ENCODE measurements at places on chromosomes 11 and 22.

DNA sequence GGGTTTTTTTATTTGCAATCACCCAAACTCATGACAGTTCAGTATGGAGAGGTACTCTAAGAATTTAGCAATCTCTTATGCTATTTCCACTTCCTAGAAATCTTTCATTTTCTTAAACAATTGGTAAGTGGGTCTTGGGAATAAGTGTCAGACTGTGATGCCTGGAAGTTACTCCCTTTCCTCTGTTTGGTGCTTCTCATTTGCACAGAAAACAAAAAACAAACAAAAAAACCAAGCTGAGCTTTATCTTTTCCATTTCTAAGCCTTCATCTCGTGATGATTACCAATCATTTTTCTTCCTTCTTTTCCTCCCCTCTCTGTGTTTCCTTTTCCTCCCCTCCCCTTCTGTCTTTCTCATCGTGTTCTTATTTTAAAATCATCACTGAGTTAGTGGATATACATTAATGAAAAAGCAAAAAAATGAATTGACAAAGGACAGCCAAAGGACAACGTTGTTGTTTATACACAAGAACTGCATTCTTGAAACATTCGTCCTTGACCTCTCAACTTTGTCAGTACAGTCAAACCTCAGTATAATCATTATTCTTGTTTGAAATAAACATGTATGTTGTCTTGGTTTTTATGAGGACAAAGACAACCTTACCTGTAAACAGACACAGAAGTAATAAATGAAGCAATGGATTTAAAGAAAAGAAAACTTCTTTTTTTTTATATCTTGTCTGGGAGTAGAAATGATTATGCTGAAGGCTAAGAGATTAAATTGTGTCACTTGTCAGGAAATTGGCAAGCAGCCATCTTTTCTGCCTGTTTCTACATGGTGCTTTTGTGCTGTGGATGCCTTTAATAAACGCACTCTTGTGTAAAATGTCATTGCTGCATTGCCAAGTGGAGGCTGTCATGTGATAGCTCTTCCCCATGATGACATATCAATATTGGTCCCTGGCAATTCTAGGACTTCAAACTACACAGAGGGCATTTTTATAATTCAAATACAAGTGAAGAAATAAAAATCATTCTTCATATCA is 803.2 kb upstream of the CCDC90B start:
- peak; percentile 66 for DNase-seq

DNA sequence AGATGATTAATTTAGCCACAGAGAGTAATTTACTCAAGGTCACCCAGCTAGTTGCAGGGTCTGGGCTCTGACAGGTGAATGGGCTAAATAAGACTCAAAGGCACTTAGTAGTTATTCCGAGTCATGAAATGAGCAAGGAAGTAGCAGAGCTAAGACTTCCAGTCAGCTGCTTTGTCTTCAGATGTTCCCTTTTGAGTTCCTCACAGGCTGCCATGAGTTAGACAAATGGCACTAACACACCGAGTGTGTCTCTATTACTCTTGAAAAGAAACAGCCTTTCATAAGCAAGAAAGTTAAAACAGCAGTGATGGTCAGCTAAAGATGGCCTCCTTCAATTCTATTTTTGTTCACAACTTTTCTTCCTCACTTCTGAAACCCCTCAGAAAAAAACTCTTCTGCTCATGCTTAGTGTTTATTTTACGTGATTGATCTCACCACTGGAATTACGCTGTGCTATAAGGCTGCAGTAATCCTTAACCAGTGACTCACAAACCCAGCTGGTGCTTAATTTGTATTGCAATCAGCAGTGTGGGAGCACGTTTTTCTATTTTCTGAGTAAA is 389.1 kb downstream of the AASDHPPT start:
- DNase-seq: no peak

DNA sequence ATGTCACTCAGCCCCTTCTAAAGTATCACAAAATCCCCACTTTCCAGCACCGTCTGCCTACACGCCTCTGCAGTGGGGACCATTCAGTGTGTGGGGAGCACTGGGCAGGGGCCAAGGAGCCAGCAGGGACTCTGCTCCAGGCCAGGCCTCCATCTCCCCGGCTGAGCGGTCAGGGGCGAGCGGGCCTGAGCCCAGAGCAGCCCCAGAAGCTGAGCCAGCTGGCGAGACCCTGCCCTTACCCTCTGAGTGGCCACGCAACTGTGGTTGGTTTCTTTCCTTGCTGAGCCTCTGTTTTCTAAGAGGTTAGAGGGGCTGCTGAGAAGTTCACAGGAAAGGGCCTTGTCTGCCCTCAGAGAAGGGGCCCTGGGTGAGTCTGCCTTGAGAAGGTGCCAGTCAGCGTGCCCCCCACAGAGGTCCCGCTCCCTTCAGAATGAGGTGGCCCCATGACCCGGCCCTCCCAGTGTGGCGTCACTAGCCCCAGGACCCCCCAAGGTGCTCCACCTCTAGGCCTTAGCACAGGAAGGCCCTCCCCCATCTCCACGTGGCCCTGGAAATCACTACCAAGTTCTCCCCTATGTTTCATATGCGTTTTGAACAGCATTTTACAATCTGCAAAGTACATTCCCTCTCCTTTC is 46.9 kb downstream of the WNT11 start:
- no peak for DNase-seq

DNA sequence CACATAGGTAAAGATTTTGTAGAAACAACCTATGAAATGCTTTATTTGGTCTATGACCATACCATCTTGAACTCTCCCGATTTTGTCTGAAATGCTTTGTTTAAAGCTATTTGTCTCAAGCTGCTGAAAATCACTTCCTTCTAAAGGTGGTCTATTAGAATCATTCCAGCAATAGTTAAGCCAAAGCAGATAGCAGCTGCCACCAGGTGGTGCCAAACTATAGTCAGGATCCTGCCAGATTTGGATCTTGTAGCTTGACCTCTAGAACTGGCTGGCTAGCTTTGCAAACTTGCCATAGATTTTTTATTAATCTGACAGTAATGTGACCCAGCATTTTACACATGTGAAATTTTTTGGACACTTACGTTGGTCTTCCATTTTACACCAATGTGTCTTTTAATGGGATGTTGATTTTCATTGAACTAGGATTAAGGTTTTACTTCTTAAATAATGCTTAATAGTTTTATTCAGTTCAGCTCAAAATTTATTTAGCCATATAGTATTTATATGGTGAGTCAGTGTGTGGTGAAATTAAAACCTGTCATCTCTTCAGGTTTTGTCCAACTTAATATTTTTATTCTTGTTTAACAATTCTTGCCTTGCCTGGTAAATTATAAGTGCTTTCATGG is 19.7 kb downstream of the CTR9 start:
- DNase-seq: peak; percentile 26

GRCh38 chr11:13183094-13183825 is 94.3 kb upstream of the BMAL1 start:
- peak; percentile 28 for DNase-seq

DNA sequence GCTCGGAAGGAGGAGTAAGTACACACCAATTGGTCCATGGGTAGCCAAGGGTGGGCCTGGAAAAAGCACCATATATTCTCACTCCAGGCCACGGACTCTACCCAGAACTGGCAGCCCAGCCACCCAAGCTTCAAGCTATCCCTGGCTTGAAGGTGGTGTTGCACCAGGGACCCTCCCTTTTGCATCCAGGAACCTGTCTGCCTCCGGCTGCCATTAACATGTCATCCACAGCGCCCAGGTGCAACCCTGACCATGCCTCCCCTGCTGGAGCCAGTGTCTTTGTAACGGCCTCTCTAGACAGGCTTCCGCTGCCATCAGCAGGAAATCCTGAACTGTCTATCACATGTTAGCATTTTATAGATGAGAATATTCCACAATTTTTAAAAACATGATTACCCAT is 2158.5 kb upstream of the RAG2 start:
- DNase-seq: no peak

- no peak for DNase-seq
Measured at GRCh38 chr11:66849501-66850234, 6.4 kb downstream of the RCE1 start.

GRCh38 chr11:44709966-44710365 is 16.8 kb upstream of the TSPAN18 start:
- DNase-seq: no peak

DNA sequence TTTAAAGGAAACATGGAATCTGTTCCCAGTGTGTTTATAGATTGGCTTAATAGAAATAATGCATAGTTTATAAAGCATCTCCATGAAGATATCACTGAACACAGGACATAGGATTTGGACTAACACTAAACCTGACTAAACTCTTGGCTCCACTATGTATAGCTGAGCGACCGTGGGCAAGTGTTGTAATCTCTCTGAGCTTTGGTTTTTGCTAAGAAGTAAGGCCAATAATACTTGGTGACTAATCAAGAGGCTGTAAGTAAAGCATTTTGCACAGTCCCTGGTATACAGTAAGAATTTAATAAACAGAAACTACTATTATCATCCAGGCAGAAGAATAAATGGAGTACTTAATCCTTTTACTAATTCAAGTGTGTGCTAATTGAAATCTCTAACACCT is 125.5 kb upstream of the MTMR2 start:
- no peak for DNase-seq

- DNase-seq: peak; percentile 4
Measured at GRCh38 chr22:26822313-26822712, 164.9 kb downstream of the MIAT start.

DNA sequence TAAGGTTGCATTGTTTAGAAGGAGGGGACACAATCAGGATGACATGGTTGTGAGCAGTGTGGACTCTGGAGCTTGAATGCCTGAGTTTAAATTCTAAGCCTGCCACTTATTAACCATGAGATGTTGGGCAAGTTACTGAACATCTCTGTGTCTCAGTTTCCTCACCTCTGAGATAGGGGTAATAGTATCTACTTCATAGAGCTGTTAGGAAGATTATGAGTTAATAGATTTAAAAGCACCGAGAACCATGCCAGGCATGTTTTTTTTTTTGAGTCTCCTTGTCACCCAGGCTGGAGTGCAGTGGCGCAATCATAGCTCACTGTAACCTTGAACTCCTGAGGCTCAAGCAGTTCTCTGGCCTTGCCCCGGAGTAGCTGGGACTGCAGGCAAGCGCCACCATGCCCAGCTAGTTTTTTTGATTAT is 33.3 kb downstream of the ST14 start:
- DNase-seq: no peak

GRCh38 chr11:2547806-2548205 is 103.0 kb downstream of the KCNQ1 start:
- no peak for DNase-seq

GRCh38 chr11:392102-392777 is 1.8 kb upstream of the PKP3 start:
- no peak for DNase-seq

Data from NCI-H510A treated with DMSO at 0.1 percent for 48 hours (cell line).